ENCODE measurements at places on chromosomes 7 and 10. TPM values are rescaled to one million over a fixed set of nuclear protein-coding genes. Genes with fewer than 3 reads are reported as not detected.

DNA sequence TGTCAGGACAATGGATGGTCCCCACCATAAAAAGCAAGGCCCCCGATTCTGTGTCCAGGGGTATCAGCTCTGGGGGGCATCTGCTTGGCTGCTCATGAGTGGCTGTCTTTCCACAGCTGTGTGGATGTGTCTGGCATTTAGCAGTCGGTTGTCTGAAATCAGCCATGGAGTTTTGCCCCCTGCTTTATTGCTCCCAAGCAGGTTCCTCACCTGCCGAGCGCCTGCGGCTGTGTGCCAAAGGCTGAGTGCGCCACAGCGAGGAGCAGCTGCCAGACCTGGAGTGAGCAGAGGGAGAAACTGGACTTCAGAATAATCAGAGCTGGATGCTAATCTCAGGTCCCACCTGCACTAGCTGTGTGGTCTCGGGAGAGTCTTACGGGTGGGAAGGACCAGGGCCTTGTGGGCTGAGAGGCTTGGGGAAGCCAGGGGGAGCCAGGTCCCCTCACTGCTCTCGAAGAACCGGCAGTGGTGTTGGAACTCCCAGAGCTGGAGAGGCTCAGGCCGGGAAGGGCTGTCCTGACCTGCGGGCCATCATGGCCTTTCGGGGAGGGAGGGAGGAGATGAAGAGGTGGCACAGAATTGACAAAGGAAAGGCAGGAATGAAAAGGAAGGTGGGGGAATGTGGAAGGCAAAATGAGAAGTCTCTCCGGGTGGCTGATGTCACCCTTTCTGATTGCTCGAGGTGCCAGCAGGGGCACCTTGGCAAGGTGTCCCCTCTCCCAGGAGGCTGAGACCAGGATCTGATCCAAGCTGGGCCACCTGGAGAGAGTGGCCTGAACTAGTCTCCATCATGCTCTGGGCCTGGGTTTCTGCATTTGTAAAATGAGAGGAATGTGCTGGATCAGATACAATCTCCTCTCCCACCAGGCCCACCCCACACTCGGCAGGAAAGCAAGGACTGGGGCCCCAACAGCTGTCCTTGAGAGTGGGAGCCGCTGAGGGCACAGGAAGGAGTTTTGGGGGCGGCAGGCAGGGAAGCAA lies 30.2 kb upstream of the LEP start:
- DNase-seq, result no peak

GRCh38 chr7:108079648-108080591 lies 50.2 kb downstream of the LAMB4 start:
- no peak for DNase-seq

- no peak for DNase-seq
Observed at GRCh38 chr10:78258323-78259030, 224.8 kb downstream of the RPS24 start.

GRCh38 chr10:70458329-70459060 lies 17.0 kb upstream of the NODAL start:
- peak; percentile 64 for DNase-seq

Gene PILRA
- total RNA-seq, result 12.5 TPM

- DNase-seq, result no peak
Observed at GRCh38 chr10:100970914-100971811, 1.9 kb downstream of the SEMA4G start.

- DNase-seq, result no peak
Observed at GRCh38 chr10:104340111-104340526, 1.9 kb upstream of the ITPRIP start.

GRCh38 chr7:31171216-31171785 lies 119.2 kb downstream of the ADCYAP1R1 start:
- no peak for DNase-seq

Gene PRSS37
- total RNA-seq, result not detected

DNA sequence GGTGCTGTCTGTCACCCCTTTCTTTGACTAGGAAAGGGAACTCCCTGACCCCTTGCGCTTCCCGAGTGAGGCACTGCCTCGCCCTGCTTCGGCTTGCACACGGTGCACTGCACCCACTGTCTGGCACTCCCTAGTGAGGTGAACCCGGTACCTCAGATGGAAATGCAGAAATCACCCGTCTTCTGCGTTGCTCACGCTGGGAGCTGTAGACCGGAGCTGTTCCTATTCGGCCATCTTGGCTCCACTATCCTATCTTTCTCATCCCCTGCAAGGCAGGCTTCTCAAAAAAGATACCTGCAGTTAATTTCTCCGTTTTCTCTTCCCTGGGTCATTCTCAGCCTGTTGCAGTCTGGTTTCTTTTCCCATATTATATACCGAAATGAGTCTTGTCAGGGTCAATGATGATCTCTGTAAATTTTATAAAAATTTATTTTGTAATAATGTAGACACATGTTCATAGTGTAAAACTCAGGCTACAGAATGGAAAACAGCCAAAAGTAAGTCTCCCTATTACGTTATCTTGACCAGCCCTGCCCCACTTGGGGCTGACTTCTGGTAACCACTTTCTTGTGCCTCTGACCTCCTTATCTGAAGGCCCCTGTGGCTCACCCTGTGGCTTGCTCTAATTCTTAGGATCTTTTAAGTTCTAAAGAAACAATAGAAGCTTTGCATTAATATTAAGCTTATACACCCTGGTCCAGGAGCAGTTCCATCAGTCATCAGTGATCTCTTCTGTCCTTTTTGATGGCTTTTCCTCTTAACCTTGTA lies 20.7 kb downstream of the BLVRA start:
- DNase-seq, result no peak

Gene CACNB2
- 3.2 TPM for total RNA-seq

- no peak for DNase-seq
Observed at GRCh38 chr10:114498413-114499111, 94.3 kb upstream of the AFAP1L2 start.

Gene ZNF425
- total RNA-seq, result 6.5 TPM

- DNase-seq, result no peak
Observed at GRCh38 chr7:8211725-8212096, 50.3 kb downstream of the ICA1 start.

Gene IFIT3
- not detected for total RNA-seq

DNA sequence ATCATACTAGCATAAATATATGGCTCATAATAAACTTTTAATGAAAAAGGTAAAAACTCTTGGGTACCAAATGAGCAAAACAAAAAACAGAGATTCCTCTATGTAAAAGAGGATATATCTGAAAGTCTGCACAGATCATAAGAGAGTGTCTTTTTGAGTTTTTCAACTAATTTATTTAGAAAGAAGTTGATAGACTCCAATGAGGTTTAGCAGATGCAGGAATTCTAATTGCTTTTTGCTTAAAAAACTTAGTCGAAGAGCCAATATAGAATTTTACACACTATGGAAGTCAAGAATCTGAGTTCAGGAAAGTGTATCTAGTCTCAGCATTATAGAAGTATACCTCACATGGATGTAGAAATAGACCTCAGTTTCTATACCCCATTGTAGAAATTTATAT lies 3.4 kb upstream of the MLLT10 start:
- DNase-seq, result no peak

- DNase-seq, result no peak
Observed at GRCh38 chr10:101097881-101098280, 33.2 kb upstream of the TLX1 start.

GRCh38 chr10:37403776-37404175 lies 278.4 kb downstream of the ANKRD30A start:
- no peak for DNase-seq

DNA sequence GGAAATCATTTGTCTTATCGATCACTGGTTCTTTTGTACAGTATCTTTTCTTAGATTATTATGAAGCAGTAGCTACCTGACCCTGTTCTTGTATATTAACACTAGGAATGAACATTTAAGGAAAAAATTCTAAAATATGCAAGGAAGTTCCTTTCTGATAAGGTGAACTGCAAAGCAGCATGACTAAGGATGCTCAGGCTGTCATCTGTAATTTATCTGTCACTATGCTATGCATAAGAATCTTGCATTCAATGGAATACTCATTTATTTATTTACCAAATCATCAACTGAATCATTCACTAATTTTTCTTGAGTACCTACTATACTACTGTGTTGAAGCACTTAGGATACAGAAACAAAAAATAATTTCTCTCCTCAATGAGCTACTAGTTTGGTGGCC lies 5.8 kb downstream of the GSDME start:
- DNase-seq, result no peak

- DNase-seq, result no peak
Observed at GRCh38 chr7:30596721-30597120, 2.0 kb downstream of the GARS1 start.

Gene PROSER2
- not detected for total RNA-seq

Gene PRKG1
- 52.7 TPM for total RNA-seq

DNA sequence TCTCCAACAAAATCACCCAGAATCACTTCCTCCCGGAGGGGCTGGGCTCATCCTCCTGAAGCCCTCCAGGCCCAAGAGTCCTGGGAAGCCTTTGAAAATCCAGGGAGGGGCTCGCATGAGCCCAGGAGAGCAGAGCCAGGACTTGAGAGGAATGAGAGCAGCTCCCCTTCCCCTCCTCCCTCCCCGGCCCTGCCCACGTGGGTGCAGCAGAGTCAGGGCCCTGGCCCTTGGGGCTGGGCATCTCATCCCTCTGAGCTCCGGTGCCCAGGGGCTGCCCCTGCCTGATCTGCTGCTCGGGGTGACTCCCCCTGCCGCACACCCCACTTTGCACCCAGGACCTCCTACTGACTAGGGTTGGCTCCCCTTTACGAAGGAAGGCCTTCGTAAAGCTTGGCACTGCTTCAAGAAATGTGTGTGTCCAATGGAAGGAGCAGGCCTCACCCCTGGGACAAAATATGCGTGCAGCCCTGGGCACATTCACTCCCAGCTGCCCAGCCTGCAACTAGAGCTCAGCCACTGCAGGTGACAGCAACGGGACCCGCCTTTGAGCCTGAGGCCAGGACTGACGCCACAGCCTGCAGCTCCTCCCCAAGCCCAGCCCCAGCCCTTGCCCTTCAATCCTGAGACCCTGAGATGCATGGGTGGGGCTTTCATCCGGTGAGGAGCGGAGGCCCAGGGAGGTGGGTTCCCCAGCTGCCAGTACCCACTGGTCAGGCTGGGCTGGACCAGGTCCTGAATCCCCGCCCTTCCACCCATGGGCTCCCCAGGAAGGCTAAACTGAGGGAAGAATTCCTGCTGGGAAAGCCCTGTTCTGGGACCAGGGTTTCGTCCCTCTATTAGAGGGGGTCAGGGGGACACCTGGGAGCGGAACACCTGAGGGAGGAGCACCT lies 21.8 kb downstream of the PWWP2B start:
- peak; percentile 76 for DNase-seq

- DNase-seq, result no peak
Observed at GRCh38 chr10:93926613-93927012, 32.8 kb downstream of the SLC35G1 start.

- DNase-seq, result no peak
Observed at GRCh38 chr7:19963695-19964094, 190.3 kb upstream of the TMEM196 start.

Gene FIGNL1
- total RNA-seq, result 11.1 TPM

DNA sequence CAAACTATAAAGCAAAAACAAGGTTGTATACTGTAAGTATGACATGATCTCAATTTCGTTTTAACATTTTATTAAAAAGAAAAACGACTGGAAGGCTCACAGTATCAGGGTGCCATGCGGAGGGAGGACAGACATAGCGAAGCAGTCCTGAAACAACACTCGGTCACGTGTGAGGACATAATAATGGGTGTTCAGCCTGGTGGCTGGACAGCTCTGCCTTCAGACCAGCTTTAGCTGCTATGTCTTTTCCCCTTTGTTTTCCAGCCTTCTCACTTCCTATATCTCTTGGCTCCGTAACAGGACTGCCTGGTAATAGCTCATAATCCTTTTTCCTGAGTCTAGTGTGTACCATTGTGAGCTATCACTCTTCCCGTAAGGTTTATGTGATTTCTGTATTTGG lies 18.4 kb upstream of the KLF14 start:
- no peak for DNase-seq

DNA sequence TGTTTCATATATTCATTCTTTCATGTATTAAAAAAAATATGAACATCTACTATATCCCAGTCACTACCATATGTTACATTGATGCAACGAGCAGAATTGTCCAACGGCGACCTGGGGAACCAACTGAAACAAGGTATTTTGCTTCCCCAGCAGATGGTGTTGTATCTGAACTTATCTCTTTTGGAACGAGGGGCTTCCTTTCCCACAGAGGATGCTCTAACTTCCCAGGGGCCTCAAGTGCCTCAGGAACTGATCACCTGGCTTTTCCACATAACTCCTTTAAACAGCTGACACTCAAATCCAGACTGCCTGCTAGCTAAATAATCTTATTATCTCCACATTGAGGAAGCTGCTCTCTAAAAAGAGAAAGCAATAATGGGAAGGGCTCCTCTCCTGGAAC lies 259.3 kb downstream of the HTR7 start:
- no peak for DNase-seq

- no peak for DNase-seq
Observed at GRCh38 chr7:22386865-22387264, 29.9 kb upstream of the RAPGEF5 start.

Gene ARMH3
- 48.1 TPM for total RNA-seq

DNA sequence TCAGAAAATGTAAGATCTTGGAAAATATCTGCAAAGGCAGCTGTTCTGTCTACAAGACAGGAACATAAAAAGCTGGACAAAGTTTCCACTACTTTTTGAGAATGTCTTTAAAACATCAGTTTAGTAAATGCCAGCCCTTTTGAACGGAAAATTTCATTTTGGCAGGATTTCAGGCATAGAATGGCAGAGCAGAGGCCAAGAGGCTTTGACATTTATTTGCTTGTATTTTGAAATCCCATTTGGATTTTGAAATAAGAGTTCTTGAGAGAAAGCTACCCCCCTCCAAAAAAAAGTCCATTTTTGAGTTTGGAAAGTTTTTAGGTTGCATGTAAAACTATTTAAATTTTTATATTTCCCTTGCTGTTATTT lies 3.1 kb upstream of the ETV1 start:
- no peak for DNase-seq

Gene MMRN2
- 5.4 TPM for total RNA-seq

DNA sequence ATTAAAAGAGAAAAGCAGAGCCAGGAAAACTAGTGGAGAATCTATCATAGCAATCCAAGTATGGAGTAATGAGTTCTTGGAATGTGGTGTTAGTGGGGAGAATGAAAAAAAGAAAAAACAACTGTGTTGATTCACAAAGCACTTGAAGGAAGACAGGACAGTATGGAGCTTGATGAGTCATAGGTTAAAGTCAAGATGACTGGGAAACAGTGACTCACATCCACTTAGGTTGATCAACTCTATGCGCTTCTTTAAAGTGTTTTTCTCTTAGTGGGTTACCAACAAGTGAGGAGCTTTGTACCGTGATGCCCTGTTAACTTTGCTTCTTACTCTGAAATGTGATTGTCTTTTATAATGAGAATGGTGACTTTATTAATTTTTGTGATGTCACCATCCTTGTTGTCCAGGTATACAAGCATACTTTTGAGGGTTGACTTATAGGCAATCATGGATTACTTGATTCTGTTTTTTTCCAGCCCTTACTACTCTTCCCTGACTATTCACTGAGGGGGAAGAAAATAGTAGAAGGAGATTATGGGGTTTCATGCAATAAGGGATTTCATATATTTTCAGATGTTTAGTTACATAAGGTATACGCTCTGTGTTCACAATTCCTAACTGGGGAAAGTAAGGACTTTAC lies 32.1 kb upstream of the MDFIC start:
- no peak for DNase-seq

GRCh38 chr7:105617280-105618015 lies 36.2 kb upstream of the EFCAB10 start:
- DNase-seq, result no peak

Gene CHN2
- total RNA-seq, result 63.2 TPM

Gene GNA12
- 66.2 TPM for total RNA-seq

Data from glutamatergic neuron (in vitro differentiated cells).